ENCODE measurements at places on chromosomes 12 and 14. TPM values are rescaled to one million over a fixed set of nuclear protein-coding genes. Genes with fewer than 3 reads are reported as not detected.

The SMIM41 gene
- not detected for polyA plus RNA-seq

DNA sequence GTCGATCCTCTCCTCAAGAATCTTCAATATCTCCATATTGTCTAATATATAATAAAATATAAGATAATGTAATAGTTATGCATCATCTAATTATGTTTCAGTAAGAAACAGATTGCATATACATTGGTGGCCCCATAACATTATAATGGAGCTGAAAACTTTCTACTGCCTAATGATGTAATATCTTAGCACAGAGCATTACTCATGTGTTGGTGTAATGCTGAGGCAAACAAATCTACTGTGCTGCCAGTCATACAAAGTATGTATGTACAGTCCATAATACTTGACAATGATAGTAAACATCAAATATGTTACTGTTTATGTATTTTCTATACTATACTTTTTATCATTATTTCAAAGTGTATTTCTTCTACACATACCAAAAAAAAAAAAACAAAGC lies 128.7 kb downstream of the CPNE8 start:
- H3K4me1 ChIP-seq, result peaks cover 14% of the 10 kb centered on the region
- H3K27ac ChIP-seq, result no peak overlapping the region
- DNase-seq, result no peak
- no peaks in the 10 kb centered on the region for H3K27me3 ChIP-seq
- no peak overlapping the region for H3K4me3 ChIP-seq

The ARHGAP9 gene
- 294 TPM for polyA plus RNA-seq

The FOXG1 gene
- not detected for polyA plus RNA-seq

Measured in immature natural killer cell (primary cell).